Right forelimb (tissue), 1 donor: ENCODE measurements at places on chromosomes 2 and 18.
A peak's percentile ranks its signal among the peaks of the same experiment; 100 is the strongest.

DNA sequence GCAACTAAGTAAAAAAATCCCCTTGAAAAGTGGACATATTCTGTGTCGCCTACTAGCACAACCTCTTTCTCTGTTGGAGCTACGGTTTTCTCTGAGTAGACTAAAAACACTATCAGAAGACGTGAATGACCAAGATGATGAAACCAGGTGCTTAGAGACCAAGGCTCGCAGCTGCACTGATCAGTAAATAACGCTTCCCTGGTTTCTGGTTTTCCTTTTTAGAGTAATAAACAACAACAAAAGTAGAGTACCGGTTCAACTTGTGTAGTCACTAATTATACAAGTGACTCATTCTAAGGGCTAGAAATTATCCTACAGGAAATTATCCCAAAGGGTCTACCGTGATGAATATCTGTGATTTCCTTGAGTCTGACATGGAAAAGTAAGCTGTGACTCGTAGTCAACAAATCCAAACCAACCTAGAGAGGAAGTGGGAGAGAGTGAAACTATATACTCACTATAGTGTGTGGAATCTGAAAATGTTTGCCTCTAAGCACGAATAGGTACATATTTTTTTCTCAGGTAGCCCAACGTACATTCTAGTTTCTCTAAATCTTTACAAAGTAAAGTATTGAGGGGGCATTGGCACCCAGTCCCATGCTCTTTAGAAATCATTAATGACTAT is 17.8 kb downstream of the RASGRP3 start:
- no peak for DNase-seq

- no peak for DNase-seq
Observed at GRCh38 chr2:188142636-188143295, 148.9 kb upstream of the GULP1 start.

- peak; percentile 46 for DNase-seq
Observed at GRCh38 chr2:130729322-130730299, 741 bp downstream of the GPR148 start.

GRCh38 chr2:68537011-68537410 is 69.6 kb downstream of the APLF start:
- DNase-seq, result no peak

DNA sequence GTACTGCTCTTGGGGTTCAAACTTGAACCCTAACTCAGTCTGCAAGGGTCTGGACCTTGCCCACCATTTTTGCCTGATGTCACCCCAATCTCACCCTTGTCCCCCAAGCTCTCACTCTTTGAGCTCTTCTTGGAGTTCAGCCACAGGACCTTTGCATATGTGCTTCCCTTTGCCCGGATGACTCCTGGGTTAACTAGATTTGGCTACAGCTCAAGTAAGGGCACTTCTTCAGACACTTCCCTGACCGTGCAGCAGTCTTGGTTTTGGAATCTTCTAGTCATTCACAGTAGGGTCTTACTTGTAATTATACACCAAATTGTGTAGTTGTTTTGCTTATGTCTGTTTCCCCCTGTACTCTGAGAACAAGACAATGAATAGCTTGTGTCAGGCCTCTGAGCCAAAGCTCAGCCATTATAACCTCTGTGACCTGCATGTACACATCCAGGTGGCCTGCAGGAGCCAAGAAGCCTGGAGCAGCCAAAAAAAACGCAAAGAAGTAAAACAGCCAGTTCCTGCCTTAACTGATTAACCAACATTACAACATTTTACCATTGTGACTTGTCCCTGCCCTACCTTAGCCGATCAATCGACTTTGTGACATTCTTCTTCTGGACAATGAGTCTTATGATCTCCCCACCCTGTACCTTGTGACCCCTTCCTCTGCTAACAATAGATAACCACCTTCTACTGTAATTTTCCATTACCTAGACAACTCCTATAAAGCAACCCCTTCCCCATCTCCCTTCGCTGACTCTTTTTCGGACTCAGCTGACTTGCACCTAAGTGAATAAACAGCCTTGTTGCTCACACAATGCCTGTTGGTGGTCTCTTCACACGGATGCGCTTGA is 1.0 kb upstream of the MOGAT1 start:
- DNase-seq, result no peak

- DNase-seq, result no peak
Observed at GRCh38 chr2:168443818-168444217, 12.3 kb upstream of the CERS6 start.

GRCh38 chr2:460861-461260 is 173.0 kb upstream of the ALKAL2 start:
- no peak for DNase-seq

DNA sequence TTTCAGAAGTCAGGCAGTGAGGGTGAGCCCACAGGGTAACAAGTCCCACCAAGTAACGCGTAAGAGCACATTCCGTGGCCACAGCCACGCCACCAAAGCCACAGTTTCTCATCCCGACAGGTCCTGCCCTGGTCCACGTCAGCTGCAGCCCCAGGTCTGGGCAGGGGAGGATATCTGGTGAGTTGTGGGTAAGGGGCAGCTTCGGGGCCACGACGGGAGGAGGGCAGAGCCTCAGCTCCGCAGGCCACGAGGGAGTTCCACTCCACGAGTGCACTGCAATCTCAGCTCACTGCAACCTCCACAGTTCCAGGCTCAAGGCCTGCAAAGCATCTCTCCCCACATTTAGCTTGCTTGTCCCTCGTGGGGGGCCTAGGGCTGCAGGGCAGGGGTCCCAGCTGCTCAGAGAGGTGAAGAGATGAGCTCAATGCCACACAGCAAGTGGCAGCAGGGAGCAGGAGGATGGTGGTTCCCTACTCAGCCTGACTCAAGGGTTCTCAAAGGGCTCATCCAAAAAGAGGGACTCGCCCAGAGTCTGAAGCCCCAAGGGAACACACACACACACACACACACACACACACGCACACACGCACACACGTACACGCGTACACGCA is 12.5 kb downstream of the SNORC start:
- DNase-seq, result no peak

DNA sequence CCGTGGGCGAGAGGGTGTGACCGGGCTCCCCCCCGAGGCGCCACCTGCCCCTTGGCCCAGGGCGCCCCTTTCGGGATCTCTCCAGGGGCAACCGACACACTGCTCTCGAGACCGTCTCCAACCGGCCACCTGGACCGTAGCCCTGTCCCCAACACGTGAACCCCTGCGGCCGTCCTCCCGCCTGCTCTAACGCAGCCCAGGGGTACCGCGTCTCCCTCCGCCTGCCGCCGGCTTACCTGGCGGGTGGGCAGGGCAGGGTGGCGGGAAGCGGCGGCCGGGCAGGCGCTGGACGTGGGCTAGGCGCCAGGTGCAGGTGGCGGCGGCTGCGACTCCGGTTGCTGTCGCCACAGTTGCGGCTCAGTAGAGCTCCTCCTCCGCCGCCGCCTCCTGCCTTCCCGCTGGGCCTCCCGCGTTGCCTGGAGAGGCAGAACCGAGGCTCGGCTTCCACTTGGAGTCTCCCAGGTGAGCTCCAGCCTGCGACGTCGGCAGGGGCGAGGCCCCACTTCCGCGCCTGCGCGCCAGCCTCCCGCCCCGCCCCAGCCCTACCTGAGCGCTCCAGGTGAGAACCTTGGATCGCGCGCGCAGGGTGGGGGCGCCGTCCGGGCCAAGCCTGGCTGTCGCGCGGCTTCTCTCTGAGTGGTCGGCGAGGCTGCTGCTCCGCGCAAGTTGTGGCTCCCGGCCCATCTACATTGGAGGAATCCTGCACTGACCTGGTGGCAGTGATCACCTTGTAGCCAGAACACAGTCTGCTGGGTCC is at the start of gene GALNT3:
GALNT3 (minus strand) TSS at position 469 of the 757 bp plus-strand sequence. CDS start 23,547 bp downstream, outside the sequence.
- DNase-seq, result peak; percentile 52

DNA sequence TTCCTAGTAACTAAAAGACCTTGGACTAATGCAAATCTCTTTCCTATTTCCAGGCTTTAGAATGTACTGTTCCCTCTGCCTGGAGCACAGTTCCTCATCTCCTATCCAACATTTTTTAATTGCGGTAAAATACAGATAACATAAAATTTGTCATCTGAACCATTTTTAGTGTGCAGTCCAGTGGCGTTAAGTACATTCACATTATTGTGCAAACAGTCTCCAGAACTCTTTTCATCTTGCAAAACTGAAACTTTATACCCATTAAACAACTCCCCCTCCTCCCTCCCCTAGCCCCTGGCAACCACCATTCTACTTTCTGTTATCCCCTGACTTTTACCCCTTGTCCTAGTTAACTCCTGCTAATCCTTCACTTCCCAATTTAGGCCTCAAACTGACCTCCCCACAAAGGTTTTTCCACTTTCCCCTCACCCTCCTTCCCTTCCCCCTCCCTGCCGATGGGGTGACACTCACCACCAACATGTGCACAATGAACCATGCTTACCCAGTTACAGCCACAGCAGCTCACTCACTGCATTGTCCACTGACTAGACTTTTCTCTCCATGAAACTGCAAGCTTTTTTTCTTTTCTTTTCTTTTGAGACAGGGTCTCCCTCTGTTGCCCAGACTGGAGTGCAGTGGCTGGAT is 54.8 kb downstream of the KIAA2012 start:
- no peak for DNase-seq

DNA sequence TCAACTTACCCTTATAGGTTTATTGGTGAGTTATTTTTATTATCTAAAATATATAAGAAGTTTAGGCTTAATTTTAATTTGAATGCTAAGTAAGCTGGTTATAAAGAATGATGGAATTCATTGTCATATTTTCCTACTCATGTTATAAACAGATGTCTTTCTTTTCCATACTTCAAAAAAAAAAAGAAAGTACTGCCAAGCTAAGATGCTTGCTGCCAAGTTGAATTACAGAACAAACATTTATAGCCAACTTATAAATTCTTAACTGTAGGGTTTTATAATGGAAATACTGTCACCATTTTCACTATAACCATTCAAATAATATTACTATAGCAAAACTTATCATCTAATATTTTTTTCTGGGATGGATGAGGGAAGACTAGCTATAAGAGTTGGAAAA is 676.0 kb downstream of the NRXN1 start:
- DNase-seq, result no peak

DNA sequence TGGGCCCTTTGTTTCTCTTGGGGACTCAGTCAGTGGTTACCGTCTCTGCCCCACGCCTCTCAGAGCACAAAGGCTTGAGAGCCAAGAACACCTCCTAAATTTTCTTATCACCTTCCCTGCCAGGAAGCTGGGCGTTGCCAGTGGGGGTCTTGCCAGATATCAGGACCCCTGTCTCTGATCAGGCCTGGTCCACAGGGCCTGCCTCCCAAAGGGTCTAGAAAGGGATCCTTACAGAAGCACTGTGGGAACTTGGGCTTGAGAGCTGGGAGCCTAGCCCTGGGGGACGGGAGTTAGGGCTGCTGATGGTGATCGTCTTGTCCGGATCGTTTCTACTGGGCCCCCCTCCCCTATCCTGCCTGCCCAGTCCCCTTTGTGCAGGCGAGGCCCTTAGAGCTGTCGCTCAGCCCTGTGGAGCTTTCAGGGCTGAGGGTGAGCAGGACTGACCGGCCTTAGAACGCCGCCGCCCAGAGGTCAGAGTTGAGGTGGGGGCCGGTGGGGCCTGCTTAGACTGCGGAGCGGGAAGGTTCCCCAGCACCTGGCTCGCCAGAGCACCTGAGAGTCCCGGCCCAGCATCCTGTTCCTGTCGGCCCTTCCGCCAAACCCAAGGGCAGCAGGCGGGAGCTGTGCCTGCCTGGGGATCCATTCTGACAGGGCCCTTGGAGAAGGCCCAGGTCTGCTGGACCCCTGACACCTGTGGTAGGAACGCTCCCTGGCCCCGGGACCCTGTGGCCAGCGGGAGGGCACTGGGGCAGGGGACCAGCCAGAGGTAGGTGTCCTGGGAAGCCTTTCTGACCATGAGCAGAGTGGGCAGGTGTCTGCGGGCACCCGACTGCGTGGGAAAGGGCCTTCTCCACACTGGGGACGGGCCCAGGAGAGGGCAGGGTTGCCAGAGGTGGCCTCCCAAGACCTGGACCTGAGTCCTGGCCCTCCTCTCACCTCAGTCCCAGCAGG is 956 bp downstream of the ESPNL start:
- DNase-seq, result no peak

DNA sequence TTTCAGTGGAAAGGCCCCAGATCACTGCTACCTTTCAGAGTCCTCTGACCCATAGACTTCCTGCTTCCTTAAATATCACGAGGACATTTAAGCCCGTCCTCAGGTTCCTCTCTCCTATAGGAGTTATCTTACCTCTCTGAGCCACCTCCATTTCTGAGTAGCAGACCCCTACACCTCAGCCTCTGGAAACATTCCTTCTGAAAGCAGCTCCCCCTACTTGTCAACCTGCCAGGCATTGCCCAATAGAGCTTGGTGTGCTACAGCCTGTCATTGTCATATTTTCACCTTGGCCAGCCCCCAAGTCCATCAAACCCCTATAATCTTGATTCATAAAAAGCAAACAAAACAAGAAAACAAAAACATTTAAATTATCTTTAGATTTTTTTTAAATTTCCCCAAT is 717.9 kb upstream of the SLC8A1 start:
- no peak for DNase-seq

- no peak for DNase-seq
Observed at GRCh38 chr2:39739386-39739785, 39.7 kb downstream of the THUMPD2 start.

DNA sequence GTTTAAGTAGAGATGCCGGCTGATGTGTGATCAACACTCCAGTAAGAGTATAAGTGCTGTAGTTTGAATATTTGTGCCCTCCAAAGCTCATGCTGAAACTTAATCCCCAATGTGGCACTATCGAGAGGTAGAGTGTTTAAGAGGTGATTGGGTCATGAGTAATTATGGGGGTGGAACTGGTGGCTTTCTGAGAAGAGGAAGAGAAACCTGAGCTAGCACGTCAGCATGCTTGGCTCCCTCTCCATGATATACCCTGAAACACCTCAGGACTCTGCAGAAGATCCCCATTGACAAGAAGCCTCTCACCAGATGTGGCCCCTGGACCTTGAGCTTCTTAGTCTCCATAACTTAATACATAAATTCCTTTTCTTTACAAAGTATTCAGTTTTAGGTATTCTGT is 584.8 kb downstream of the TSN start:
- no peak for DNase-seq

GRCh38 chr2:46849046-46849715 is 66.4 kb downstream of the MCFD2 start:
- no peak for DNase-seq
